ENCODE measurements at places on chromosomes 5 and 9.
A peak's percentile ranks its signal among the peaks of the same experiment; 100 is the strongest.

DNA sequence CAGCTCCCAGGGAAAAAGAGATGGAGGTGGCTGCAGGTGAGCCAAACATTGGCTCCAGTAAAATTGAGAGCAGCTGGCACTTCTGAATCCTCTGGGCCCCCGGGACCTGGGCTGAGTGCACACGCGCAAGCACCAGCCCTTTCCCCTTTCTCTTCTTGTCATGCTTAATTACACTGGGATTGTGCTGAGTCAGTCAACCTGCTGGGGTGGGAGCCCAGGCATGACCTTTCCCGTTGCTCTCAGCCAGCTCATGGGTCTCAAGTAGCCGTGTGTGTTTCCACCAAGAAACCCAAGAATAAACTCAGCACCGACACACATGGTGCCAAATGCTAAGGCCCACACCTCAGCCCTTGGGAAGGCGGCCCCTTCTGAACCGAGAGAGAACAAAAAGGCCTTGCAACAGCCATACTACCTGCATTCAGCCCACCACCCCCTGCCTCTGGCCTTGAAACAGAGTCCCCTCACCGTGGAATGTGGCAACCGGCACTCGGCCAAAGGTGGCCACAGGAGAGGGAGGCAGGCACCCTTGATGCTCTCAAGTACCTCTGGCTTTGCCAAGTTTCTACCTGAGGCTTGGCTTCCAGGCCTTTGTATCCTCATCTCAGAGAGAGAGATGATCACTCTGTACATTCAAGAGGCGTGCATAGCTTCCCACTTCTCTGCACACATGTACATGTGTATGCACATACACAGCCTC lies 28.1 kb downstream of the SLIT3 start:
- DNase-seq = no peak

GRCh38 chr9:6199596-6199995 lies 16.0 kb upstream of the IL33 start:
- DNase-seq = no peak

GRCh38 chr9:89402695-89403427 lies 84.6 kb downstream of the SECISBP2 start:
- DNase-seq = no peak

DNA sequence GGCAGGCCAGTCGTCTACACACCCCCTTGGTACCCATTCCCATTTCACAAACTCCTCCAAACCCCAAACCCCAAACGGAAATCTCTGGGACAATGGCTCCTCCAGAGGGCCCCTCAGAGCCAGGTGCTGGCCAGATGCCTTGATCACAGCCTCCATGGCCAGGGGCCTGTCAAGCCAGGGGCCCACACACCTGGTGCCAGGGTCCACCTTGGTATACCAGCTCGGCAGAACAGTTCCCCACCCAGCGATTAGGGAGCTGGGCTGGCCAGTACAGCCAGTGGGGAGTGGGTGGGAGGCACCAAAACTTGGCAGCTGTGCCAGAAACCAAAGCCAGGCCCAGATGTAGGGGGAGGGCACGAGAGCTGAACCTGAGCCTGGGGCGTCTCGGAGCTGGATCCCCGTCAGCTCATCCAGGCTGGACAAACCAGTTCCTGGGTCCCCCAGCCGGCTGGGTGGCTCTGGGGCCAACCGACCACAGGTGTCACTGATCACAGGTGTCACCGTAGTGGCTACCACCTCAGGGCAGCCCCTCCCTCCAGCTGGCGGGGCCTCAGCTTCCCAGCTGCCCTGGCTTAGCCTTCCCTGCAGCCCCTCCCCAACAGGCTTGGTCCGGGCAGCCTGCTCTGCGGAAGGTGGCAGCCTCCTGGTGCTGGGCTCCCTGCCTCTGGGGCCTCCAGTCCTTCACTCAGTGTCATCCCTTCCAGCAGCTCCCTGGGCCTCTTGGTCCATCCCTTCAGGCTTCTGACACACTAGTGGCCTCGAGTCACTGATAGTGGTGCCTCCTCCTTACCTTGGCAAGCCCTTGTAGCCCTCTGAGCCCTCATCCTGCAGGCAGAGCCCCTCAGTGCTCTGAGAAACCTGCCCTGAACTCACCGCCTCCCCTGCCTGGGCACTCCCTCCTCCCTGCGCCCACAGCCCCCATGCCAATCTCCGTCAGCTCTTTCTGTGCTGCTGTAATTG lies 6.6 kb upstream of the RMND5B start:
- no peak for DNase-seq

- DNase-seq = no peak
Measured at GRCh38 chr9:115262952-115263351, 145.0 kb upstream of the TNC start.

GRCh38 chr5:177538876-177539275 lies 15.5 kb downstream of the FAM193B start:
- no peak for DNase-seq

DNA sequence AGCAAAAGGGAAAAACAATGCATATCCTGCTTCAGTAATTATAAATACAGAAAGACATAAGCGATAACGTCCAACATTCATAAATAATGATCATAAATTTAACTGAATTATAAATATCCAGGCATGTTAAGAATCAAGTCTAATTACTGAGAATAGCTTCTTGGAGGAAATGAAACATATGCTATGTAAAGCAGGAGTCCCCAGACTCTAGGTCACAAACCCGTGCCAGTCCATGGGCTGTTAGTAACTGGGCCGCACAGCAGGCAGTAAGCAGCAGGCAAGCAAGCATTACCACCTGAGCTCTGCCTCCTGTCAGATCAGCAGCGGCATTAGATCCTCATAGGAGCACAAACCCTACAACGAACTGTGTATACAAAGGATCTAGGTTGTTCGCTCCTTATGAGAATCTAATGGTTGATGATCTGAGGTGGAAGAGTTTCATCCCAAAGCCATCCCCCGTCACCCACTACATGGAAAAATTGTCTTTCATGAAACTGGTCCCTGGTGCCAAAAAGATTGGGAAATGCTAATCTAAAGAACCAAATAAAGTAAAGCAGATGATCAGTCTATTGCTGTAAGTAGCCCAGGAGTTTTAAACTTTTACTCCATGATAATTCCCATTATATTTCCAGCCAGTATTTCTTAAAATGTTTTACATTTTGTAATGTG lies 50.4 kb downstream of the CERT1 start:
- no peak for DNase-seq

- peak; percentile 19 for DNase-seq
Measured at GRCh38 chr9:105414947-105415661, 32.7 kb upstream of the FSD1L start.

- DNase-seq = no peak
Measured at GRCh38 chr9:8364026-8364752, 564.6 kb upstream of the DMAC1 start.

GRCh38 chr9:124479371-124479770 lies 27.8 kb downstream of the NR5A1 start:
- no peak for DNase-seq

DNA sequence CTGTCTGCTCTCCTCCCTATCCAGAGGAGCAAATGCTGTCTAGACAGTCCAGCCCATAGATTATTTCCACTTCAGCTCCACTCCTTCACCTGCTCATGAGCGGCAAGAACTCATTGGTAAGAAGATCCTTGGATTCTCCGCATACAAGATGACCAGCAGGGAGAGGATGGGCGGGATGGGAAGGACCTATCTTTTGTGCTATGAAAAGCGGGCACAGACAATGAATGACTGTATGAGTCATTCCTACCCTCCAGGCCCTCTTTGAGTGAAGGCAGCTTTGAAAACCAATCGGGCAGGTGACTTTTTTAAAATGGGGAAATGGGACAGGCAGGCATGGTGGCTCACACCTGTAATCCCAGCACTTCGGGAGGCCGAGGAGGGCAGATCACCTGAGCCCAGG lies 49.4 kb downstream of the SMIM23 start:
- no peak for DNase-seq

DNA sequence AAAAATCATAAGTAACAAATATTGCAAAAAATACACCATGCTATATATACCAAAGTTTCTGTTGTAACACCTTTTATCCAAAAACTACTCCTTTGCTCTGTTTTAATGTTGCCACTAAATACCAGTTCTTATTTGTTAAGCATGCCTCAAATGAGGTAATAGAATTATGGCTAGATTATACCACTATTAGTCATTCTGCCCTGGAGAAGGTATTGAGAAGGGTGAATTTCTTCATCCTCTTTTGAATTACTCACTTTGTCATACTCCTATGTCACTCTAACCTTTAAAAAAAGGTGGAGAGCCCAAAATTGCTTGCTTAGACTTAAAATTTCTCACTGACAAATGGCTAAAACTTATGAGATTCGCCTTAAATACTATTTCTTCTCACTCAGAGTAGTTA lies 750.9 kb downstream of the MAT2B start:
- DNase-seq = no peak

DNA sequence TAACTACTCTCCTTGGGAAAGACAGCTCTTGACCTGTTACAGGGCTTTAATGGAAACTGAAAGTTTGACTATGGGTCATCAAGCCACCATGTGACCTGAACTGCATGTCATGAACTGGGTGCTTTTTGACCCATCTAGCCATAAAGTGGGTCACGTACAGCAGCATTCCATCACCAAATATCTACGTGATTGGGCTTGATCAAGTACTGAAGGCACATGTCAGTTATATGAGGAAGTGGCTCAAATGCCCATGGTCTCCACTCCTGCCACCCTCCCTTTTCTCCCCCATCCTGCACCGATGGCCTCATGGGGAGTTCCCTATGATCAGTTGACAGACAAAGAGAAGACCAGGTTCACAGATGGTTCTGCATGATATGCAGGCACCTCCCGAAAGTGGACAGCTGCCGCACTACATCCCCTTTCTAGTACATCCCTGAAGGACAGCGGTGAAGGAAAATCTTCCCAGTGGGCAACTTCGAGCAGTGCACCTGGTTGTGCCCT lies 7.3 kb upstream of the FCN1 start:
- DNase-seq = no peak
